Ascending aorta (tissue), 2 donors: ENCODE measurements at places on chromosomes 12 and 14. TPM values are rescaled to one million over a fixed set of nuclear protein-coding genes. Genes with fewer than 3 reads are reported as not detected.
A peak's percentile ranks its signal among the peaks of the same experiment; 100 is the strongest.

FBLN5 gene
- total RNA-seq, result 280 TPM

DNA sequence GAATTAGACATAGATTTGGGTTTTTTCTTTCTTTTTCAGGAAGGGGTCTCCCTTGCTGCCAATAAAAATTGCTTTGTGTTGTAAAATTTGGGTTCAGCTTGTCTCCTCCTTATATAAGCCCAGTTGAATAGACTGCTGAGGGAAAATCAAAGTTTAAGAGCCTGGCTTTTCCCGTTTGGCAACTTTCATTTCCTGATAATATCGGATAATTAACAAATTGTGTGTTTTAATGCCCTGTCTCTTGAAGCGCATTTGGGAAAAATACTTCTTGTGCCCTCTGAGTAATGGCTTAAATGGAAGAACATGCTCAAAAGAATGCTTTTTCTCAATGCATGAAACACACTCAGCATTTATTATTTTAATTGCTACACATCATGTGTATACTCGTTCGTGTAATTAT lies 198.0 kb upstream of the DCN start:
- no peak for DNase-seq

DNA sequence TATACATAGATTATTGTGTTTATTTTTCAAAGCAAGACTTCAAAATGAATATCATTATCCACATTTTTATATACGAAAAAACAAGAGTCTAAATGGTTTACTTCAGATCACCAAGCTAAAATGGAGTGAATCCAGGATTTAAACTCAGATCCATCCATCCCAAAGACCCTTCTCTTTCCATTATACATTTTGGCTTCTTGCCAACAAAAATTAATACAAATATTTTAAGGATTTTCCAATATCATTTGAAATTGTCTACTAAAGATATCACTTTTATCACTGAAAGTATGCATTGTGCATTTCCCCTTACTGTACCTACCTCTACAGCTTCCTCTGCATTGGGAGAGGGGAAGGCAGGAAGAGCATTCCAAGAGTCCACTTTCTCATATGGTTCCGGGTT lies 541.2 kb downstream of the RPS29 start:
- no peak for DNase-seq

LRRC9 gene
- not detected for total RNA-seq

DNA sequence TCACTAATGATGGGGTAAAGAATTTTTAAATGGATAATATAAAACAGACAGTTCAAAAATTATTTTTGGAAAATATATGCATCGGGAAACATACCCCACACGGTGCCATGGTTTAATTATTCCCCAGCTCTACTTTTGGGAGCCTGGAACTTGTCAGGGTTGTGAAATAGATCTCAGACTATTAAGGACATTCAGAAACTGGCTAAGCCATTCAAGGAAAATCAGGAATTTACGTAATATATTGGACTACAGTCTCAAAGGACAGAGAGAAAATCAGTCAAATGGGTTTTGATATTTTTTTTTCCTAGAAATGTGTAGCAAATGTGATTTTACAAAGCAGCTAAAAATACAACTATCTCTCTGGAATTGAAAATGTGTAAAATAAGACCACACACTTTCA lies 57.6 kb upstream of the MON2 start:
- DNase-seq, result no peak

DNA sequence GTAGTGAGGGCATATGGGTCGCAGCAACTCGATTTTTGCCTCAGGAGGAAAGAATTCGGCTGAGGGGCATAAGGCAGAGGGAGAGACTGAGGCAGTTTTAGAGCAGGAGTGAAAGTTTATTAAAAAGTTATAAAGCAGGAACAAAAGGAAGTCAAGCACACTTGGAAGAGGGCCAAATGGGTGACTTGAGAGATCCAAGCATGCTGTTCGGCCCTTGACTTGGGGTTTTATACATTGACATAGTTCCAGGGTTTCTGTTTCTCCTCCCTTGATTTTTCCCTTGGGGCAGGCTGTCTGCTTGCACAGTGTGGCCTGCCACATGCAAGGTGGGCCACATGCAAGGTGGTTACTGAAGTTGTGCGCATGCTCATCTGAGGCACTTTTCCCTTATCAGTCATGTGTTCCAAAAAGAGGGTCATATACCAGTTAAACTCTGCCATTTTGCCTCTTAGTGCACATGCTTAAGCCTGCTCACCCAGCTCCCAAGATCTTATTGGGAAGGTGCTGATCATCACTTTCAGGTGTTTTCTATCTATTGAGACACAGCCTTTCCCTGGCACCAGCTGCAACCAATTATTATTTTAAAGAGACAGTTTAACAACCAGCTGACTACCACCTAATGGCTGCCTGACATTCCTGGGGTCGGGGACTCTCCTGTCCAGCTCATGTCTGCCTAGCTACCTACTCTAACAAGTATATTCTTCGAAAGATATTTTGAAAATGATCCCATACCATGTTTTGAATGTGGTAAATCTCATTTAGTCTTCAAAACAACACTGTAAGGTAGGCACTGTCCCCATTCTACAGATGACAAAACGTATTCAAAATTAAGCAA lies 19.9 kb downstream of the PTGER2 start:
- DNase-seq, result no peak

GPR132 gene
- not detected for total RNA-seq

- DNase-seq, result no peak
These were observed 13.0 kb downstream of the TBX5 start for GRCh38 chr12:114392909-114393308.

GRCh38 chr14:29892327-29892726 lies 35.3 kb downstream of the PRKD1 start:
- DNase-seq, result no peak

CCDC177 gene
- not detected for total RNA-seq

DNA sequence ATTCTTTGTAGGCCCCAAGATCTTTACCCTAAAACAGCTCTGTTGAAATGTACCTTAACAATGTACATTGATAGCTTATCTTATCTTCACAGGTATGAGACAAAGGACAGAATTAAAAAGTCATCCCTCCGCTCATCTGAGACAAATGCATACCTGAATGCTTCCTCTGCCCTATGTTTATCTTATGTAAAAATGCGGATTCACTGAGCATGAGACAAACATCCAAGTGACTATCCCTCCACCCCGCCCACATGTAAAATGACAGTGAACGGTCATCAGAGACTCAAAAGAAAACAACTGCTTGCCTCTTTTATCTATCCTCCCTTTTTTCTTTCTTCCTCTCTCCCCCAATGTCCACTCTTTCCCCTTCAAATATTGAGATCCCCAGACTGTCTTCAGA lies 37.2 kb upstream of the ZNF740 start:
- no peak for DNase-seq

DNA sequence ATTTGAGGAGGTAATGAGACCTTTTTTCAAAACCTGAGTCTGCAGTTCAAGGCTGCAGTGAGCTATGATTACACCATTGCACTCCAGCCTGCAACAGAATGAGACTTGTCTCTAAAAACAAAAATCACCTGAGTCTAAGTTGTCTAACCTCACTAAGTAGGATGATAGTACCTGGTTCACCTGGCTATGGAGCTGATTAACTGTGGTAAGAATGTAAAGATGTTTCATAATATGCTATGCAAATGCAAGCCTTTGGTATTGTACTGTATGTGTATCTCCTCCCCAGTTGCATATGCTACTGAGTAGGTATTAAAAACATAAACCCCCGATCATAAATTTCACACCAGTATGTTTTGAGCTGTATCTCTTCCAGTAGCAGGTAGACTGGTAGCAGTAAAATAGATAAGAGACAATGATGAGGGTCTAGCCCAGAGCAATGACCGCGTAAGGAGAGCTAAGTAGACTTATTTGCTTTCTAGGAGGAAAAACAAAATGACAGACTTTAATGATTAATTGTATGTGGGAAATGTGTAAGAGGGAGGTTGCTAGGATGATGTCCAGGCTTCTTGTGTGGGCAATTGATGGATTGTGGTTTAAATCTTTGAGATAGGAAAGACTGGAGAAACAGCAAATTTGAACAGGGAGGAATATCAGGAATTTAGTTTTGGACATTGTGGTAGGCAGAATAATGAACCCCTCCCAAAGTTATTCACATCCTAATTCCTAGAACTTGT lies 41.6 kb upstream of the EGLN3 start:
- no peak for DNase-seq

GRCh38 chr14:23137813-23138535 lies 18.9 kb upstream of the CEBPE start:
- no peak for DNase-seq

GRCh38 chr12:121866331-121866730 lies 7.7 kb upstream of the HPD start:
- DNase-seq, result no peak

TEAD4 gene
- total RNA-seq, result 76.1 TPM

DNA sequence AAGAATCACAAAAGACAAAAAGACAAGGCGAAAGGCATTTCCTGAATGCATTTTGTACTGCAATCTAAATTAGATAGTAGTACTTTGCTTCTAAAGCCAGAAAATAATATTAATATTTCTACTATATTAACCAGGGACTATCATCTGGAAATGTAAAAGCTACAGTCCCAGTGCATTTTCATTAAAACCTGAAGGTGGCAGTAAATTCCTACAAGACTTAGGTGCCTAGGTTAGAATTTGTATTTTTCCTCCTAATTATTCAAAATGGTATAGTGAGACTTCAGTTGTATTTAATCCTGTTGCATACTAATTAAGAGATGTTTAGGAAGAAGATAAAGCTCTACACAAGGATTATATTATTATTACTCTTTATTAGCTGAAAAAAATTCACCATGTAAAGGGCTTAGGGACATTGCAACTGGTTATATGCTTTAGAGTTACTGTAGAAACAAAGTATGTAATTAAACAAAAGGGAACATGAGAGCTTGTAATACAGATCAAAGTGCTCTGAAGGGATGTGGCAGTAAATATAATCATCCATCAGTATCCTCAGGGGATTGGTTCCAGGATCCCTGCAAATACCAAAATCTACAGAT lies 53.6 kb downstream of the BRMS1L start:
- no peak for DNase-seq

- DNase-seq, result peak; percentile 56
These were observed 41.8 kb upstream of the CLMN start for GRCh38 chr14:95361373-95362137.

- no peak for DNase-seq
These were observed 98.3 kb downstream of the PTGER2 start for GRCh38 chr14:52412426-52412825.

KLRB1 gene
- total RNA-seq, result not detected

SCNN1A gene
- 14.3 TPM for total RNA-seq

DNA sequence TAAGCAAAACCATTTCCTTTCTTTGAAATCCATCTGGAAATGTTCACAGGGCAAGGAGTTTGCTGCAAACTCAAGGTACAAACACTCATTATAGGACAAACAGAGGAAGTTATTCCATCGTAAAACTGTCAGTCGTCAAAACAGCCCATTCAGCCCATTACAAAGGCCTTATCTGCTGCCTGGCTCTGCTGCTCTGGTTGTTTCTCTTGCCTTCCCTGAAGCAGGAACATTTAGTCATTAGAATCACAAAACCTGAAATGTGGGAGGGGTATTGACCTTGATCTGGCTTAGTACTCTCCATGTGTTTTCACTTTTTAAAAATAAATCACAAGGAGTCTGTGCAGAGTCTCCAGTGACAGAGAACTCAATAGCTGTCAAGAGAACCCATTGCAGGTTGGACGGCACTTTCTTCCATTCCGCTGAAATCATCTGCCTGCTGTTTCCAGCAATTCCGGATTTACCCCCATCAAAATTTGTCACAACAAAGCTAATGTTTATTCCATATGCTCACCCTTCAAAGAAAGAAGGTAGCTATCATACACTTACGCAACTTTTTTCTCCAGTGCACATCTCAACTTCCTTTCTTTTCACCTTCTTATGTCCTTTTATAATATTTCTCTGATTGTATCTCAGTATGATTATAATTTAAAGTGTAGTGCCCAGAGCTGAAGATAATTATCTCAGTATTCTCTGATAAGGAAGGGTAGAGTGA lies 24.6 kb upstream of the ITPR2 start:
- DNase-seq, result no peak

DNA sequence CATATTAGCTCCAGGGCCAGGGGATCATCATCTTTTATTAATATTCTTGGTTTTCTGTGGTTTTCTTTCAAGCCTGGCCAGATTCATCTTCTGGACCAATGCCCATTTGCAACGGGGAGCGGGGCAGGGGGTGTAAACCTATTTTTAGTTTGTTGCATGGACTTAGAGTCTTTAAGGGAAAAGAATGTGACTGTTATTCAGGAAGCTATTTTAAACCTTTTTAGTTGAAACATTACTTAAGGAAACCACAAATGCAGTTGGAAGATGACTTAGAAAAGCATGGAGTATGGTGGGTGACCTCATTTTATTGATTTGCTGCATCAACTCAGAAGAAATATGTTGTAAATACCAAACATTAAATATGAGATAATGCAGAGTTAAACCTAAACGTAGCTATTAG lies 368.4 kb upstream of the E2F7 start:
- DNase-seq, result no peak

DNA sequence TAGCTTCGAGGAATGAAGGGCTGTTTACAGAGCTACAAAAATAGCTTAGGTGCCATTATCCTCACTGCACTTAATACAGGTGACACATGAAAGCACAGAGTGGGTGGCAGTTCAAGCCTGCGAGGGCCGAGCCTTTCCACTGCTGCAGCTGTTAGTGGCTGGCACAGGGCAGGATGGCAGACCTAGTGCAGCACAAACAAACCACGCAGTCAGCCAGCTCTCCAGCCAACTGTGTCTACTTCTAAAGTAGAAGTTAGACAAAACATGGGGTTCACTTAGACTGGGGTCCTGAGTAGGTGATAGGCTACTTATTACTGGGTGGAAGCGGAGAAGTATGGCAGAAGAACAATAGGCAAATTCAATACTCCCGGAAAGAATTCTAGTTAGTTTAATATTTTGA lies 95.4 kb downstream of the DUSP16 start:
- DNase-seq, result no peak

GRCh38 chr12:48986720-48987291 lies 8.7 kb downstream of the WNT1 start:
- DNase-seq, result no peak

GRCh38 chr14:23605931-23606585 lies 27.5 kb upstream of the JPH4 start:
- DNase-seq, result no peak

GRCh38 chr14:69855180-69855832 lies 23.9 kb upstream of the SMOC1 start:
- DNase-seq, result no peak

PTPRR gene
- total RNA-seq, result not detected

GALNT16 gene
- 38.0 TPM for total RNA-seq
